Fibroblast of villous mesenchyme (primary cell): ENCODE measurements at places on chromosomes 2 and 18. TPM values are rescaled to one million over a fixed set of nuclear protein-coding genes. Genes with fewer than 3 reads are reported as not detected.
A peak's percentile ranks its signal among the peaks of the same experiment; 100 is the strongest.

DNA sequence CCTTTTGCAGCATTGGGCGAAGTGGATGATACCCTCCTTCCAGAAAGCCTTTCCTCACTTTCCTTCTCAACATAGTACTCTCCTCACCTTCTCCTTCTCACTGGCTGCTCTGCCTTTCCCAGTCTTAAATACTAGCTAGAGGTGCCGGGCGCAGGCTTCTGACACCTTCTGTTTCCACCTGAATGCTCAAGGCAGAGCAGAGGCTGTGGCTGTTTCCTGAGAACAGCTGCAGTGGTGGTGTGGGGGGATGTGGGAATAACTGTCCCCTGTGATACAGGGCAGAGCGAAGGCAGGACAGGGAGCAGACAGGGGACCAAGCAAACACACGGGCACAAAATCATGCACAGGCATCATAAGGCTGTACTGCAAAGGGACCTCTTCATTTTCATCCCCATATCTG lies 303.1 kb downstream of the SS18 start:
- no peak for DNase-seq

GRCh38 chr2:14628901-14629300 lies 3.6 kb upstream of the LRATD1 start:
- DNase-seq, result no peak

DNA sequence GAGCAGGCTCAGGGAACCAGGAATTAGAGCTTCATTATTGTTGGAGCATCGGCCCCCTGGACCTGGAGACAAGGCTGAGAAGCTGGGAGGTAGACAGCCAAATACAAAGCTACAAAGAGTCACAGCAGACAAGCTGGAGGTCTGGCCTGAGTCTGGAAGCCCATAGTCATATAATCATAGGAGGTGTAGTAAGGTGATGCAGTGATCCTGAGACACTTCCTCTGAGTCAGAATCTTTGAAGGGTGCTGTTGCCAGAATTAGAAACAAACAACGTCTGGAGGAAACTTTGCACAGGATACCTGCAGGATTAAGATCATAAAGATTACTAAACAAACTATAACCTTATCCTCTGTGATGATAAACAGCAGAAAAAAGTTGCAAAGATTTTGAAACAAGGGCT lies 213.8 kb downstream of the DSC3 start:
- DNase-seq, result no peak

- DNase-seq, result no peak
These were observed 36.6 kb upstream of the IKZF2 start for GRCh38 chr2:213187833-213188532.

DNA sequence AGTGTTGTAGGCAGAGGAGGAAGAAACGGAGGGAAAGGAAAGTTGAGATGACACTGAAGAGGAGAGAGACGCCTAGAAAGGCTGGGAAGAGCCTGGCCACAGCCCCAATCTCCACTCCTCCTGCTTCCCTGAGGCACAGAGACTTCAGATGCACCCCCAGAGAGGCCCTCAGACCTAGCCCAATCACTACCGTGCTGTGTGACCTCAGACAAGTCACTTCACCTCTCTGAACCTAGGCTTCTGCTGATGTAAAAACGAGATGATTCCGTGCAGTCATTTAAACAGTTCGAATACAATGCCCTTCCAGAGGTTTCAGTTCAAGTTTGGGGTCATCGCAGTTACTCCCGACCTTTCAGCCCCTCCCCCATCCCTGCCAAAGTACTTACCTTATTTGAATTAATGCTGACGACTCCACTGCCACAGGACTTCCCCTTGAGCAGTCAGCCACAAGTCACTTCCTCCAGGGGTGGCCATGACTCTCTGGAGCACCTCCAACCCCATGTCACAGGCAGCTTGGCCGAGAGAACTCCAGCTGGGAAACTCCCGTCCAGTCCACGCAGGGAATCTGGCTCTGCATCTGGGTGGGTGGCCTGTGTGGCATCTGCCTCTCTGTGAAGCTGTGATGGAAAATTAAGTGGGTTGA lies 105.2 kb upstream of the ID2 start:
- DNase-seq, result no peak

Gene TYMS
- 11.9 and 15.1 TPM in 2 replicates for total RNA-seq

Gene MYCN
- total RNA-seq, result under 0.01 and 0.32 TPM in 2 replicates

DNA sequence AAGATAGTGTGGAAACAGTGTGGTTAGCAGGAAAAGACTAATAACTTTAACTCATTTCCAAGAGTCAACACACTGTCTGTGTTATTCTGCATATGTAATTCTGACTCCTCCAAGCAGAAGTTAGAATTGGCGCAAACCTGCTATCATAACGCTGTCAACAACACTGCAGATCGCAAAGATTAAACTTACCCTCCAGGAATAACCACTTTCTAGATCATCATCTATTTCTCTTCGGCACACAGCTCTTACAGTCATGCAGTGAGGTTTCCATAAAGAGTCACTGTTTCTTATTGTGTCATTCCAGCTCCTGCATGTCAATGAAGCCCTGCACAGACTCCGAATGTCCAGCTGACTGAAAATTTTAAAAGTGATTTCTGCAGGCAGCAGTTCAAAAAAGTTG lies 2.4 kb downstream of the FBXO48 start:
- no peak for DNase-seq

Gene MDH1
- 164 and 189 TPM in 2 replicates for total RNA-seq

GRCh38 chr18:27213123-27213717 lies 28.1 kb upstream of the CHST9 start:
- no peak for DNase-seq

Gene RFX8
- 0.97 and 1.7 TPM in 2 replicates for total RNA-seq

Gene FAM98A
- total RNA-seq, result 152 and 179 TPM in 2 replicates

Gene DSG1
- not detected in 2 replicates for total RNA-seq

DNA sequence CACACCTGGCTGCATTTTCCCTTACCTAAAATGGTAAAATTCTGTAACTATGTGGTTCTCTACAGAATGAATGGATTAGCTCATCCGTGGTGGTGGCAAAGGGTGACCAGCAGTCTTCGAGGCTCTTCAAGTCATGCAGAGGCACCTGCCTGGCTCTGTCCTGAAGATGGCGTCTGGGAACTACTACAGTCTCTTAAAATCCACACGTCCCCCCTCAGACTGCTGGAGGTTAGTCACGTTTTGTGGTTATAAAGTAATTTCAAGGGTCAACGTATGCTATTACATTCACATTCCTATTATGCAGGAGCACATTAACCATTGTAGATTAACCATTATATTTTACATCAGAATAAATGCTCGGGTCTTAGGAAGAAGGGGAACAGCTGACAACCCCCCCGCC lies 616.7 kb downstream of the GALR1 start:
- DNase-seq, result no peak

DNA sequence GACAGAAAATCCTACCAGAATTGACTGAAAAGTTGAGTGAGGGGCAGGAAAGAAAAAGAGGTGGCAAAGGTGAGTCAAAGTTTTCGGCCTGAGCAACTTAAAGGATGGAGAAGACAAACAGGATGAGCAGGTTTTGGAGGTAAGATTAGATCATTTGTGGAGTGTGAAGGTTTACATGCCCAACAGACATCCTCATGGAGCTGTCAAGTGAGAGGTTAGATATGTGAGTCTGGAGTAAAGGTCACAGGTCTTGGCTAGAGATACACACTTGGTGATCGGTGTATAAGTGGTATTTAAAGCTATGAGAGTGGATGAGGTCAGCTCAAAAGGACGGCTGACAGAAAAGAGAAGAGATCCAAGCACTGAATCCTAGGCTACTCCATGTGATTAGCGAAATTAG lies 11.1 kb upstream of the MYL12A start:
- DNase-seq, result no peak

Gene RFTN2
- total RNA-seq, result 4.7 and 6.4 TPM in 2 replicates

DNA sequence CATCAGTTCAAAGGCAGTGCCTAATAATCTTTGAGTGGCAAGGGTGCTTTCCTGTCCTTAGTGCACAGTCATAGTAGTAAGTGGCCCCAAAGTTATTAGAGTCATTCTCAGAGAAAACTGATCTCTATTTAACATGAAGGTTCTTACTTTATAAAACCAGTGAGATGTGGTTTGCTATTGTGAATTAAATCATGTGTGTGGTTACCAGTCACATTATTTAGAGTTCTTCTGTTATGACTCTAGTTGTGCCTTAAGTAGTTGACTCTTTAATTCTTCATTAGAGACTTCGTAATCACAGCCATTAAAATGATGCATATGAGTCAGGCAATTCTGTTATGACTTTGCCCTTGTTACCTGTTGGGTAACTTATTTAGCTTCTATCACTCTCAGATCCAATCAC lies 1392.9 kb upstream of the ACVR2A start:
- DNase-seq, result no peak

DNA sequence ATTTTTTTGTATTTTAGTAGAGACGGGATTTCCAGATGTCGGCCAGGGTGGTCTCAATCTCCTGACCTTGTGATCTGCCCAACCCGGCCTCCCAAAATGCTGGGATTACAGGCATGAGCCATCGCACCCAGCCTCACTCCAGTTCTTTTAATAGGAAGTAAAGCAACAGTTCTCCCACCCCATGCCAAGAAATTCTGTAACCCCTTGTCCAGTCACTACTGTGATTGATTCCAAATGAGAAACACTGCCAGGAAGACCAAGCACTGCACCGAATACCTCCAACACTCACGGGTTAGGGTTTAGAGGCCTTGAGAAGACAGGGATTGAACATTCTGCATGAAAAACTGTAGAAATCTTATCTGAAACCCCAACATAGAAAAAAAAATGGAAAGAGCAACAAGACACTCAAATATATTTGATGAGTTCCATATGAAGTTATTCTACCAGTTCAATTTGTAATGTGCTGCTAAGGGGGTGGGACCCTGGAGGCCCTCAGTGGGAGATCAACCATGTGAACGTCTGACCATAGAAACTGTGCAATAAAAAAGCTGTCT lies 48.2 kb upstream of the BIN1 start:
- peak; percentile 82 for DNase-seq

DNA sequence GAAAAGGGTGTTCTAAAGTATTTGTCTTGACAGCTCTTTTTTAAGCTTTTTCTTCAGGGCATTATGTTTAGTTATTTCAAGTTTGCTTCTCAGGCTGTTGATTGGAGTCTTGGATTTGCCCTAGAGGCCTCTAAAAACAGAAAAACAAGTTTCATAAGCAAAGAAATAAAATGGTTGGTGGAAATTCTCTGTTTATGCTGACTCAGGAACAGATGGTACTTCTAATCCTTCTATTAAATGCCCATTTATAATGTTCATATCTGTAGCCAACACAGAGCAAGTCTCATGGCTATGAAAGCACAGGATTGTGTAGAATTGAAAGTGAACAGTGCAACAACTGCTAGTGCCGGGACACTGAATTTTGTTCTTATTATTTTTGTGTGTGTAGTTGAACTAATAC lies 60.4 kb downstream of the KCNJ3 start:
- no peak for DNase-seq

GRCh38 chr2:166568409-166568808 lies 74.4 kb upstream of the SCN7A start:
- no peak for DNase-seq
